ENCODE measurements at places on chromosomes 1 and 21.

- DNase-seq: peak; percentile 22
Observed at GRCh38 chr1:89721351-89721750, 88.4 kb downstream of the LRRC8C start.

- peak; percentile 51 for DNase-seq
Observed at GRCh38 chr1:23167353-23168078, 1.1 kb downstream of the LUZP1 start.

DNA sequence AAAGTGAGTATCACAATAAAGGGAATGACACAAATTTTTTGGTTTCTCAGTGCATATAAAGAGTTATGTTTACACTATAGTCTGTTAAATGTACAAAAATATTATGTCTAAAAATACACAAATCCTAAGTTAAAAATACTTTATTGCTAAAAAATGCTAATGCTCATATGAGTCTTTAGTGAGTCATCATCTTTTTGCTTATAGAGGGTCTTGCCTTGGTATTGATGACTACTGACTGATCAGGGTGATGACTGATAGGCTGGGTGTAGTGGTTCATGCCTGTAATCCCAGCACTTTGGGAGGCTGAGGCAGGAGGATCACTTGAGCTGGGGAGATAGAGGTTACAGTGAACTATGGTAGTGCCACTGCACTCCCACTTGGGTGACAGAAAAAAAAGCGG, 12.9 kb upstream of the NUF2 start:
- no peak for DNase-seq

DNA sequence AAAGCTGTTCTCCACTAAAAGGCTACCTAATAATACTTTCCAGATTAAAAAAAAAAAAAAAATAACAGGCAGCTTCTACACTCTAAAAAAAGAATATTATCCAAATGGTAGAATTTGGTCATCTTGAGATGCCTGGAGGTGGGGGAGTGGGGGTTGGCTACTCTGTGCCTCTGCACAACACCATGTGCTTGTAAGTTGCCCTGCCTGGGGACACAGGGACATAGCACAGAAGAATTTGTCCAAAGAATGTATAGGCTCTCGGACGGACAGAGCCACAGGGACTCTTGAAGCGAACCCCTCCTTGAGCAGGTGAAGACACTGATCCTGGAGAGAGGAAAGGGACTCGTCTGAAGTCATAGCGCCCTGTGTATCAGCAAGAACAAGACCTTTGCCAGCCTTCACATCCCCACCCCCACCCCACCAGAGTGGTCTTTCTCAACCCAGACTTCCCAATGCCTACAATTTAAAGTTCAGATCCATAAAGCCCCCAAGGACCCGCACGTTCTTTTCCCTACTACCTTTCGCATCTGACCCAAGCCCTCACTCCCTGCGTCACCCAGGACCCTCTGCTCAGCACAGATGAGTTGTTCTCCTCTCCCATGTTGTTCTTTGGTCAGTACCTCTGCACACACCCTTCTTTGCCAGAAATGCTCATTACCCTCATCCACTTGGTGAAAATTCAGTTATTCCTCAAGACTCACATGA, 72.6 kb downstream of the LGR6 start:
- DNase-seq: no peak

GRCh38 chr1:220189750-220190347, 82.4 kb downstream of the RAB3GAP2 start:
- DNase-seq: no peak

GRCh38 chr1:178844436-178844835, 26.4 kb downstream of the ANGPTL1 start:
- no peak for DNase-seq

DNA sequence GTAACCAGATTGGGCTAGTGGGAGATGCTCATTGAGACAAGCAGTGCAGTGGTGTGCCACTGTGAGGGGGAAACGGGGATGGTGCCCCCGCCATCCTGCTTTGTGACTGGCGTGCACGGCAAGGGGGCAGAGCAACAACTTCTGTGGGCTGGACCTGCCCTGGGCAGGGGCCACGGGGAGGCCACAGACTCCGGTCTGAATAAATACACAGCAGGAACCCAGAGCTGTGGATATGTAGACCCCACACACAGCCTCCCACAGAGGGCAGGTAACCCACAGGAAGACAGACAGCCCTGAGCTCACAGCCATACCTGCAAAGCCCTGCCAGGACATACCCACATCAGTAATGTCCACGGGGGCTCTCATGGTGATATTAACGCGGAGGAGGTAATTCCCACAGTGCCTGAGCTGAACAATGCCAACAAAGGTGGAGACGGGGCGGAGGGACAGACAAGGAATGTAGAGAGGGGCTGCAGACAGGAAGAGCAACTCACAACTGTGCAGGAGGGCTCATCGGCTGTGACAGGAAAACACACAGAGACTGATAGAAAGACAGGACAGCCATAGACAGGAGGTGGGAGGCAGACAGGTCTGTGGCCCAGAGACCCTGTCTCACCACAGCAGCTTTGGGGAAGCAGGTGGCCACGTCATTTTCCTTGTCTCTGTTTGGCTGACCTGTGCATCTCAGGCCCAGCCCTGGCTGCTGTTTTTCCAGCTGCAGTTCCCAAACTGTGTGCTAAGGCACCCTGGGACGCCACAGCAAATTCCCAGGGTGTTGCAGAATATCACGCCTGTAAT, 4.9 kb upstream of the WNT3A start:
- DNase-seq: no peak

DNA sequence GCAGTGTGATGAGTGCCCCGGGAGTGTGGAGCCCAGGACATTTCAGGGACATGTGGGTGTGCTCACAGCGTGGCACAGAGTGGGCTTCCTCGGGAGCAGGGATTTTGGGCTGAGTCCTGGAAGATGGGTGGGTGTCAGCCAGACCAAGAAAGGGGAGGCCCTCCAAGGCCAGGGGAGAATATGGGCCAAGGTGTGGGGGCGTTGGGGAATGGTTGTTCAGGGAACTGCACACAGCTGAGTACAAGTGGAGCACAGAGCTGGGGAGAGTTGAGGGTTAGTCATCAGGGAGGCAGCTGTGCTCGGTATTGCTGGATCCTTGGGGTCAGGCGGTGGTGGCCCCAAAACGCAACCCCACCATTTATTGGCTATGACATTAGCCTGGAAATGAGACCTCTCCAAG, 5.5 kb downstream of the POGK start:
- DNase-seq: no peak

GRCh38 chr1:184403961-184404726, 17.3 kb downstream of the C1orf21 start:
- DNase-seq: no peak

- DNase-seq: no peak
Observed at GRCh38 chr1:76070538-76070937, 4.0 kb upstream of the ST6GALNAC3 start.

- no peak for DNase-seq
Observed at GRCh38 chr1:41698916-41699860, 214.7 kb upstream of the EDN2 start.

- DNase-seq: no peak
Observed at GRCh38 chr1:38805036-38805435, 54.5 kb downstream of the RRAGC start.

GRCh38 chr1:81878538-81878937, 77.8 kb downstream of the ADGRL2 start:
- no peak for DNase-seq

GRCh38 chr1:26391450-26391849, 18.9 kb upstream of the ZNF683 start:
- peak; percentile 56 for DNase-seq

GRCh38 chr1:55888685-55889317, 673.6 kb upstream of the USP24 start:
- no peak for DNase-seq

DNA sequence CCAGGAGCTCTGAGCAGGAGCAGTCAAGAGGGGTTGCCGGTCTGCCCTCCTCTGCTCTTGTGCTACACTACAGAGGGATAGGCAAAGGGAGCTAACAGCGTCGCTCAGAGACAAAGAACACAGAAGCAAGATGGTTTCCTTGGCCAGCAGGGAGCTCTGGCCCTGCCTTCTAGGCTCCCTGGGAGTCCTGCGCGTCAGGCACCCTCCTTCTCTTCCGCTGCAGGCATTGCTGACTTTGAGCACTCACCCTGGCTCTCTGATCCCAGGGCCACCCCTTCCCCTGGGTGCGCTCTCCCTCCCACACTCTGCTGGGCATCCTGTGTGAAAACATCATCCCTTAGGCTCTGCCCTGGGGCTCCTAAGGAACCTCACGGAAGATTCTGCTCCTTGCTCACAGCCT, 489 bp downstream of the TNNI1 start:
- no peak for DNase-seq

DNA sequence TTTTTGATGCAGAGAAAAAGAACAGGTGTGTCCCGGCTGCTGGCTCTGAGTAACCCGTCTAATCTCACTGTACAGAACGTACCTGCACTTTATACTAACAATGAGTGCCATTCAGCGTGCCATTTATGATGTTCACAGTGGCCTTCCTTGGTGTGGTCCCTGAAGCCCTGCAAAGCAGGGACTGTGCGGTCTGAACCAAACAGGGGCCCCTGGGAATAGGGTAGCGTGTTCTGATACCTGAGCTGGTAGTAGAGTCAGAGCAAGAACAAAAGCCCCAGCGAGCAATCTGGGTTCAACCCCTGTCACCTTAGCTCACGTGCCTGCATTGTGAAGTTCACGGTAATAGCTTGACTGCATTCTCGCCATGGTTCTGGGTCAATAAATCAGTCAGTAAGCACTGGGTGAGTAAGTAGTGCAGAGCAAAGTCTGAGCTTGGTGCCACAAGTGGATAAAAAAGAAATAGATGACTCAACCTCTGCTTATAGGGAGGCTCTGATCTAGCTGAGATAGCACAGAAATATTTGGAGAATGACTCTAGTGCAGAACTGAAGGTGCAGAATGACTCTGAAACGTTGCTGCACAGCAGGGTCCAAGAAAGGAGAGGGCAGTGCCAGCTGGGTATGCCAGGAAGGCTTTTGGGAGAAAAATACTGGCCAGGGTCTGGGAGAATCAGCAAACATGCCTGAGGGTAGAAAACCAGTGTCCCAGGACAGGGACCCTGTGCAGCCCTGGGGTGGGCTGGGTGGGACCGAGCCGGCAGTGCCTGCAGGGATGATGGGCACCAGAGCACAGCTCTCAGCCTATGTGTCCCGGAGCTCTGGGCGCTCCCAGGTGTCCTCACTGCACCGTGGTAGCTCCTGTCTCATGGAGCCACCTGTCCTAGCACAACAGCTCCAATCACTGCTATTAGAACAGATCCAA, 125.9 kb downstream of the RHOU start:
- peak; percentile 80 for DNase-seq

DNA sequence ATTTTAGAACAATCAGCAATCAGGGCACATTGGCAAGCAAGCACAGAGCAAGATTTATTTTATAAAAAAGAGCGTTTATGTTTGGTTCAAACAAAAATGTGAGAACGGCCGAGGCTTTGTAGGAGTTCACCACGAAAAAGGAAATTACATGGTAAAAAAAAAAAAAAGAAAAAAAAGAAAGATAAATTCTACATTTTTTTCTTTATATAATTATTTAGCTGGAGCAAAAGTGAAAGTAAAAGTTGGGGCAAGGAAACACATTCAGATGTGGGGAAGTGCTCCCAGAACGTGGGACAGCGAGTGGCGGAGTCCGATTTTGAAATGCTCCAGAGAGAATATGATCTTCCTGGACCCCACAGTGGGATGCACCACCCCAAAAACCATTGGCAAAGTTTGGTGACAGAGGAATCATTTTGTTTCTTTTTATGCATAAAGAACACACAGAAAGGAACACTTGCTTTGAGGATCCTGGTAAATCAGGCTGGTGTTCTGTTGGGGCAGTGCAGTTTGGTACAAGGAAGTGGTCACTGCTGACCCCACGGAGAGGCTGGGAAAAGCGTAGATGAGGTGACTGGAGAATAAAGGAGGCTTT, 16.3 kb upstream of the ATP5PO start:
- no peak for DNase-seq

GRCh38 chr1:183173828-183174227, 12.2 kb upstream of the LAMC2 start:
- no peak for DNase-seq

DNA sequence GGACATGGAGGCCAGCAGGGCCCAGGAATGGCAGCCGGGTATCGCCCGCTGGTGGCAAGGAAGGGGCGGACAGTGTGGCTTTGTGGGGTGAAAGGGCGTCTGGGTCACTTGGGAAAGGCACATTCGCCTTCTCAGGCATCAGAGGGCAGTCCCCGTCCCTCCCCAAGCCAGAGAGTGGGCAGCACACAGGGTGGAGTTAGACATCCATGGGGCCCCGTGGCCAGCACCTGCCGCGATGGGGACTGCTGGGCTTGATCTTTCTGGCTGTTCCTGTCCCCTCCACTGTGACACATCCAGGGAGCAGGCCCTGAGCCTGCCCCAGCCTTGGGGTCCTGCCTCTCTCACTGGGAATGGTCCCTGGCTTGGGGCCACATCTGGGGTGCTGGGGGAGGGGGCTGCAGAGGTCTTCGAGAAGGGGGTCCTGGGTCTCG, 4.0 kb upstream of the TRPM2 start:
- DNase-seq: no peak

GRCh38 chr1:18041685-18042355, 65.8 kb upstream of the IGSF21 start:
- no peak for DNase-seq

- peak; percentile 27 for DNase-seq
Observed at GRCh38 chr1:100494393-100495084, 43.4 kb upstream of the GPR88 start.

DNA sequence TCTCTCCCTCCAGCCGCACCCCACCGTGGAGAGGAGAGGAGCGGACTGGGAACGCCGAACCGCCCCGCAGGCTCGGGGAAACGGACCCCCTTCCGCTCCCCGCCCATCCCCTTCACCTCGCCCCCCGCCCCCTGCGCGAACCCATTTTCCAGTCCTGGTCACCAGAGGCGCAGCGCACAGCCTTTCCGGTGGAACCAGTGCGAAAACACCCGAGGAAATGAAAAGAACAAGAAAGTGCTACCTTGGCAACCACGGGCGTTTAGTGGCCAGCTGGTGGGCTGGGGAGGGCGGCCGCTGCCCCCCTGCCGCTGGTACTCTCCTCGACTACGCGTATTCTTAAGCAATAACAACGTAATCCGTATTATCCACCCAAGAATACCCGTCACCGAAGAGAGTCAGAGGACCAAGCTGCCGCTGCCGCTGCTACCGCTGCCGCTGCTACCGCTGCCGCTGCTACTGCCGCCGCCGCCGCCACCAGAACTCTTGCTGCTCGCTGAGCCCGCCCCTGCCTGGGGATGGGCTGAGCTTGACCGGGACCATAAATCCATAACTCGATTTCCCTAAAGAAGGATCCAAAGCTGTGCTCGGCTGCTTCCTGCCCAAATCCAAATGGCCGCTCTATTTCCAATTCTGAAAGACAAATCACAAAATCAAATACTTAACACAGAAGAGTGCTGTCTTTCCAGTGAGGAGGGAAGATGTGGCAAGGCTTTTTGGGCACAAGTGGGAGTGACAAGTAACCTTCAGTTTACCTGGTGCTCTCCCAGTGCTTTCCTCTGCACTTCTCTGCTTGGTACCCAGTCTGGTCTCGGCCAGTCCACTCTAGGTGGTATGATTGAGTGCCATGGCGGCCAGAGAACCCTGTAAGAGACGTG, 125.2 kb upstream of the DPYD start:
- peak; percentile 26 for DNase-seq

DNA sequence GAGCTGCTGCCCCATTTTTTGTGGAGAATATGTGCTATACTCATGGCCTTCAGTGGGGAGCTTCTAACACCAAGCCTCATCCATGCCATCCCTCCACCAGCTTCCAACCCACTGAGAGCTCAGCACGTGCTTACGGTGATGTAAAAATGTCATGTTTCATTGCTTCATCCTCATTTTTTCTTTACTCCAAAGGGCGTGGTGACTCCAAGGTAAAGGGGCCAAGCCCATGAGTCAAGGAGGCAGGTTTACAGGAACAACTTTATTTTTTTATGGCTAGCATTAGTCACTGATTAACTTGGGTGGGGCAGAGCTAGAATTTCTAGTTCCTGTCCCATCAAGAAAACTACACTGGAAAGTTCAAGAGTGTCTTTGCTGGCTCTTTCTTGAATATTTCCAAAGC, at the start of gene C1orf226:
TSS of gene C1orf226 (plus strand) at position 346 of the 400 bp plus-strand sequence. CDS start 174 bp downstream, outside the sequence.
- DNase-seq: no peak
